ENCODE measurements at places on chromosomes 3 and 15.

GRCh38 chr15:30896211-30896606, 7.5 kb upstream of the FAN1 start:
- DNase-seq: no peak

DNA sequence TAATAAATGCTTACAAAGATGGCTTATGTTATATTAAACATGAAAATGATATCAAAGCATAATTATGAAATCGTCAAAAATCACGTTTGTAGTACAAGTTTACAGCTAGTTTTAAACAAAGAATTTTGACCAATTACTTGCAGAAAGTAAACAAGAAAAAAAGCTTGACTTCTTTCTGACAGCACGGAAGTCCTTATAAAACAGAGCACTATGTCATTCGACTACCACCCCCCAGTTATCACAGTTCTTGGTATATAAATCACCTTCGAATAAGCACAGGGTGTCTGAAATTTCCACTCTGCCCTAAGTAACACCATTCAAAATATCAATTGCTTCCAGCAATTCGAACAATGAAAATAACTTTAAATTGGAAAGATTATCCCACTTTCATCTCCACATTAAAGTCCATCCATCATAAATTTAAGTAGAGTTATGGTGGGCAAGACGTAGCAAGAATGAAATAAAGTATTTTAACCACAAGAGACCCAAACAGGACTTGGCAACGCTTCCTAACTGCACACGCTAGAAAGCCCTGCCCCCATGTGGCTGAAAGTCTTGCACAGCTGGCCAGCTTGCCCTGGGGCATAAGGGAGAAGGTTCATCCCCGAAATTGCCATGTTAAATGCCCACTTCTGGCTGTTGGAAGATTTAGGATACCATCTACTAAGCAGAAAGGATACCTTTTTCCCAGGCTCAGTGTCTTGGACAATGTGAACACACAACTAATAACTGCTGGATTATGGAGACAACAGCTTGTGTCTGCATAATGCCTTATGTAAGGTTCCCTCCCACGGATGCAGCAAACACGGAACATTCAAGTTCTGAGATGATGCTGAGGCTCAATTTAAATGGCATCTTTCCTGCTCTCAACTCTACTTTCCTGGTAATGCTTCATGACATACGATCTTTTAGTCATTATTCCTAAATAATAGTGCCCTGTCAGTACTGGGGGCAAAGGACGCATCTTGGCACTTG, 116.4 kb upstream of the TJP1 start:
- no peak for DNase-seq

GRCh38 chr3:187098923-187099512, 40.3 kb downstream of the RPL39L start:
- DNase-seq: no peak

DNA sequence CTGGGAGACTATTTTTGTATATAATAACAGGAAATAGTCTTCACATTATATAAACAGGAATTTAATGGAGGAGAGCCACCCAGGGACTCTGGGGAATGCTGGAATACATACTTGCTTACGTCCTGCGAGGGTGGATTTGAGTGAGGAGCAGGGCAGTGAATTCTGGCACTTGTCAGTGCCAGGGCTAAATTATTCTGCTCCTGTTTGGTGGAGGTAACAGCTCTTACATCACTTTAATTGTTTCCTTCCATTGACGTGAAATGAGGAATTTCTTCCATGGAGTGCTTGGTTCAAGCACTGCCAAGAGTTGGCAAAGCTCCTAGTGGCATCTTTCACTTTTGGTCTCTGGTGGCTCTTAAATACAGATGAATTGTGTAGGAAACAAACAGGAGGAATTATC, 94.1 kb upstream of the GOLGA8J start:
- DNase-seq: no peak

GRCh38 chr3:186815435-186815834, 9.2 kb upstream of the RFC4 start:
- DNase-seq: no peak

- no peak for DNase-seq
These were observed at the start of gene TEX55 for GRCh38 chr3:119145500-119146167. Gene TEX55, plus strand, starts transcription at chr3:119146165. Its CDS starts 25 bp downstream, at chr3:119146190.

- no peak for DNase-seq
These were observed 12.7 kb upstream of the PEX5L start for GRCh38 chr3:180049391-180049790.

- DNase-seq: no peak
These were observed 1.1 kb upstream of the CYFIP1 start for GRCh38 chr15:22981051-22981840.

GRCh38 chr15:52309154-52309548, 13.5 kb upstream of the MYO5C start:
- no peak for DNase-seq

GRCh38 chr15:63938486-63939061, 104.8 kb upstream of the HERC1 start:
- DNase-seq: no peak

GRCh38 chr3:113103588-113103987, 107.8 kb upstream of the BOC start:
- DNase-seq: no peak

DNA sequence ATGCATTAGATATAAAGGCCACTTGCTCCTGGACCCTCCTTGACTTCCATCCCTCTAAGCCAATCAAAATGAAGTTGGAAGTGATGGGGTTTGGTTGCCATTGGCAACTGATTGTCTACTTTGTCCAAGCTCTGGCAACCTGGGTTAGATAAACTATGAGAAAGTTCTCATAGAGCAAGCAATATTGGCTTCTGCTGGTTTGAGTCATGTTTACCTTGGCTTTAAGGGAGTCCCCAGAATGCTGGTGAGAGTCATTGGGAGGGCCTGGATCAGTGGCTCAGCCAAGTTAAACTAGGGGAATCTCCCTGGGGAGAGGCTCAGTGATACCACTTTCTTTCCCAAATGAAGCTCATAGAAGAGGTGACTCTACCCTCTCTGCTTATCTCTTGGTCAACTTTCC, 176.3 kb upstream of the ROPN1 start:
- DNase-seq: no peak

DNA sequence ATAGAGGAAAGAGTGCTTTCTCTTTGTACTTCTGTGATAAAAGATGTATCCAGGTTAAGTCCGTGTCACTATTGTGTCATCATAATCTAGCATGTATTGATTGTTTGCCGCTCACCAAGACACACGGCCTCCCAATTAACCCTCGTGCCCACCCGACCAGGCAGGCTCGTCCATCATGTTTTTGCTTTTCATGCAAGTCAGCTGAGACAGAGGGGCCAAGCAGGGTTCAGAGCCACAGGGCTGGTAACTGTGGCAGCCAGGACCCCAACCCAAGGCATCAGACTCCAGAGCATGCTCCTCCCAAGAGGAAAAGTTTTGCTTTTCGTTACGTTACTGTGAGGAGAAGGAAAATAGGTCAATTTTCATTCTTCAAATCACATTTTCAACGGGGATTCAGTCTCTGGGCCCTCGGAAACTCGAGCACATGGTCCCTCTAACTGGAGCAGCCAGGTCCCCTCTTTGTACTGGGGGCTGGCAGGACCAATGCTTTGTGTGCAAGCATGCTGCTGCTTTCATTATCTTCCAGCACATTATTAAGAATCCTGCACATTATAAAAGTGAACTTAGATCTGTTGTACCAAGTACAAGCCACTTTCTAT, 161.1 kb upstream of the TOPAZ1 start:
- DNase-seq: no peak

GRCh38 chr15:95498961-95499360, 831.5 kb upstream of the NR2F2 start:
- DNase-seq: no peak

DNA sequence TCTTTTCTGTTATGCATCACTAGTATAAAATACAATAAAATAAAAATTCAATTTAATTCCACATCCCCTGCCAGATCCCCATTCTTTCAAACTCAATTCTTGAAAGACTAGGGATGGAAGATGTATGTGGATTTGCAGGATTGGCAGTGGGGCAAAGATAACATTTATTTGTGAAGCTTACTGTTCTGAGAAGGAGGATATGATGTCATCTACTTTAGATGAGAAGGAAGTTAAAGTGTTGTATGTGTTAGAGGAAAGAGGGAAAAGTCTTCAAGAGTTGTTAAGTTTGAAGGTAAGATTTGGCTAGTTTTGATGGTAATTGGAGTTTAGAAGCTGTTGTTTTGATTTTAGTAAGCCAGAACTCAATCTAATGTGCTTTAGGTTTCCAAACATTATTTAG, 845.1 kb upstream of the NR2F2 start:
- DNase-seq: no peak

GRCh38 chr3:4416961-4417360, 50.1 kb downstream of the SUMF1 start:
- no peak for DNase-seq

DNA sequence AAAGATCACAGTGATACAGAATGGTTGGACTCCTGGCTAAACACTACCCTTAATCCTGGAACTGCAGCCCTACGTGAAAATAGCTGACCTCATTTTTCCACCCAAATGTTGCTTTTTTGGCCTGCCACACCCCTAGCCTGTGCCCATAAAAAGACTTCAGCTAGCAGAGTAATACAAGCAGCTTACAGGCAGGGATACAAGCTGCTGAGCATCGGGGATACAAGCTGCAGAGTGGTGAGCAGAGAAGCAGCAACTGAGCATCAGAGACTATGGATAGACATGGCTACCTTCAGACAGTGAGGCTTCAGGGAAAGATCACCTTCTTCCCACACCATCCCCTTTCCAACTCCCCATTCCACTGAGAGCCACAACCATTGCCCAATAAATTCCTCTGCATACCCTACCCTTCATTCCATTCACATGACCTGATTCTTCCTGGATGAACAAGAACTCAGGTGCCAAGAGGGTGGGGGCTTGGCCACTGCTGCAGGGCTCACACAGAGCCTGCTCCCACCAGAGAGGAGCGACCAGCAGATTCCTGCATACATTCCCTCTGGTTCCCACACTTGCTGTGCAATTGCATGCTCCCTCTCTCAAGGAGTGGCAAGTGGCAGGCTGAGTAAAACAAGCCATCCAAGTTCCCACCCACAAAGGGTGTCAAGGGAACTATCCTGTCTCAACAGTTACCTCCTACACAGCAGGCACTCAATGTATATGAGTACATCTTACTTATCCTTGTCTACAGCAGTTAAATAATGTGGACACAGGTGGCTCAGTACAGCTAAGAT, 217.5 kb downstream of the ALCAM start:
- no peak for DNase-seq

GRCh38 chr3:78148986-78149717, 1109.3 kb downstream of the ROBO2 start:
- DNase-seq: no peak

- DNase-seq: no peak
These were observed 72.6 kb upstream of the TNFSF10 start for GRCh38 chr3:172595664-172596393.

GRCh38 chr3:37700466-37701248, 161.0 kb upstream of the CTDSPL start:
- DNase-seq: no peak

DNA sequence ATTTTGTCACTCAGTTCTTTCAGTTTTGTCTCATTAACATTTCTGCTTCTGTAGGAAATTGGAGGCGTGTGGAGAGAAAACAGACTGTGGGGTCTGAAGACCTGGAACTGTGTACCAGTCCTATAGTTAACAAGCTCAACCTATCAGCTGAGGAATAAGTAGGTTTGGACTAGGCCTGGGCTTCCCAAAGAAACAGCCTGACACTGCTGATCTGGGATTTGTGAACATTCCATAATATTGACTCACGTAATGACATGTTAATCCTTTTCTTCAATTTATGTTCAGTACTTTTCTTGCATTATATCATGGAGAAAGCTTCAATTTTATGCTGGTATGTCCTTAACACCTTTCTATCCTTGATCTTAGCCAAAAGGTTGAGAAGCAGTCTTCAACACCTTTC, 181.6 kb upstream of the RORA start:
- DNase-seq: no peak

DNA sequence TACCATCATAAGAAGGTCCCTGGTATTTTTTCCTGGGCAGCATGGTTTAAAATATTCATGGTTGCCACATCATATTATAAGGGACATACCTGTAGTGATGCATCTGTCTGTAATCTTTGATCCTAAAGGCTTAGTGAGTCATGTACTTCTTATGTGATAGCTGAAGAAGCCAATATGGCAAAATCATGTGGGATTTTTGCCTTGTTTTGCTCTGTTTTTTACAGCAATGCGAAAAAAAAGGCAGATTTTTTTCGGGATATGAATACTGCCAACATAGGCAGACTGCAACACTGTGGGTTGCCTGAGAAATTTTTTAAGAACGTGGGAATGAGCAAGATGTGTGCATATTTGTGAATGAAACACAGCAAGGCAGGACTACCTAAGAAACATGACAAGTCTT, 11.3 kb upstream of the PYGO1 start:
- no peak for DNase-seq

DNA sequence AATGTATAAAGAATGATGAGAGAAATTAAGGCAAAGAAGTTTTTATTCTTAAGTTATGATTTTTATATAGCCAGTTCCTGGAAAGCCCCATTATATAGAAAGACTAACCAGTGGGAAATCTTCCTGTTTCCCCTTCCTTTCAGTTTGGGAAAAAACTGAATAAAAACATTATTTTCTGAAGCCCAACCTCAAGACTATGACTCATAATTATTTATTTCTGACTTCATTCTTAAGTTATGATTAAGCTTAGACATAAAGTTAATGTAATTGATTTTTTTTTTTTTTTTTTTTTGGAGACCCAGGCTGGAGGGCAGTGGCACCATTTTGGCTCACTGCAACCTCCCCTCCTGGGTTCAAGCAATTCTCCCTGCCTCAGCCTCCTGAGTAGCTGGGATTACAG, 55.8 kb downstream of the TRPC1 start:
- DNase-seq: no peak

DNA sequence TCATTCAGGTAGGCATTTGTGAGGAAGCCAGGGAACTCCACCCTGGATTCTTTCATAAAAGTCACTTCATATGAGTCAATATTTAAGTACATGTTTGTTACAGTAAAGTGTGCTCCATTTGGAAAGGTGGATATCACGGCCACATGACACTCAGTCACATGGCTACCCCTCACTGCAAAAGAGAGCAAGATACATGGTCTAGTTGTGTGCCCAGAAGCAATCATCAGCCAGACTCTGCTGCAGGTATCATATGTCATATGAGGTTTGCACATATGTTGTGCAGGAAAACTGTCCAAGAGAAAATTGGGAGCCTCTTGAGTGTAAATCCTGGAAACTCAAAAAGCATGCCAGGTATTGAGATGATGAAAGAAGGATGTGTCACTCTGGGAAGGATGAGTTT, 55.0 kb upstream of the NMNAT3 start:
- no peak for DNase-seq

DNA sequence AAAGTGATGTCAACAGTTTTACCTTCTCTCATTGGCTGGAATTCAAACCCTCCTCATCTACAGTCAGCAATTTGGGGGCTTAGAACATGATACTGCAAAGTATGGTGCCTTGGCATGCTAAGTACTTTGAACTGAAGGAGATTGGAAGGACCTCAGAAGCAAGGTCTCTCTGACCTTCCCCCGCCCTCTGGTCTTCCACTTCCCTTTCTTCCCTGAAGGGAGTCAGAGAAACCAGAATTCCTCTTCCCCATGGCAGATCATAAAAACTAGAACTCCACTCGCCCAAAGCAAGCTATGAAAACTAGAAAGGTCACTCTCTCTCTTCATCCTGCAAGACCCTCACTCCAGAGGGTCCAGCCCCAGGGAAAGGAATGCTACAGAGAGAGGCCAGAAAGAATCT, 64.2 kb downstream of the CD200R1L start:
- no peak for DNase-seq

All from cortex of kidney (tissue), 1 donor.